ENCODE measurements at places on chromosomes 16 and 17.

GRCh38 chr17:19348081-19348650, 14.4 kb downstream of the B9D1 start:
- no peaks in the 10 kb centered on the region for H3K4me1 ChIP-seq
- H3K36me3 ChIP-seq, result no peaks in the 10 kb centered on the region
- H3K27ac ChIP-seq, result no peak overlapping the region
- H3K4me3 ChIP-seq, result no peak overlapping the region
- DNase-seq, result no peak

- H3K4me1 ChIP-seq, result no peaks in the 10 kb centered on the region
- H3K4me3 ChIP-seq, result no peak overlapping the region
- no peak for DNase-seq
- no peak overlapping the region for H3K27ac ChIP-seq
- no peaks in the 10 kb centered on the region for H3K36me3 ChIP-seq
Observed at GRCh38 chr17:73820686-73821448, 176.6 kb upstream of the SDK2 start.

- H3K36me3 ChIP-seq, result peaks cover 26% of the 10 kb centered on the region
- peak overlapping the region; percentile 92 for H3K4me3 ChIP-seq
- peak; percentile 79 for DNase-seq
- H3K27ac ChIP-seq, result peak overlapping the region; percentile 93
Observed at GRCh38 chr16:79598348-79599181, 2.0 kb downstream of the MAF start.

GRCh38 chr16:1458977-1459341, 14.6 kb upstream of the CCDC154 start:
- H3K27ac ChIP-seq, result no peak overlapping the region
- peaks cover 2% of the 10 kb centered on the region for H3K36me3 ChIP-seq
- H3K27me3 ChIP-seq, result no peaks in the 10 kb centered on the region
- no peak for DNase-seq
- H3K4me3 ChIP-seq, result no peak overlapping the region

DNA sequence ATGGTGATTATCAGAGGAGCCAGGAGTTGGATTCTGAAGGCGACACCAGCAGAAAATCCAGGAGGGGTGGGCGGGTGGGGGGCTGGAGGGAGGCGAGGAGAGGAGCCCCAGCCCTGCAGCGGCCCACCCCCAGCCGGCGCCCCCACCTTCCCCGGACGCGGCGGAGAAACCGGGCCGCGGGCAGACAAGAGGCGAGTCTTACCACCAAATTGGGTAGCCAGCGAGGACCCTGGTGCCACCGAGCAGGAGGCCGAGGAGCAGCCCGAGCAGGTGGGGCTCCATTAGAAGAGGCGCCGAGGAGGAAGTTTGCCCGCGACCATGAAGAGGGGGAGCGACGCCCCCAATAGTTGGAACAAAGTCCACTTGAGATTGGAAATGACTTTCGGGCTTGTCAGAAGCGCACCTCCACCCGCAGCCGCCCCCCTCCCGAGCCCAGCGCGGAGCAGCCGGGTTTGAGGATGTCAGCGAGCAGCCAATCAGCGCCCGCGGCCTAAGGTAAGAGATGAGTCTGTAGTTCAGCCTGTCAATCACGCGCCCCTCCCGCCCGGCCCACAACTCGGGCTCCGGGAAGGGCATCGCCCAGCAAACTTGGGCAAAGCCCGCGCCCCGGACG, at the start of gene WNT3:
Gene WNT3, minus strand, starts transcription at position 377 of the 613 bp plus-strand sequence. Its CDS starts 95 bp downstream, at position 282.
- no peaks in the 10 kb centered on the region for H3K36me3 ChIP-seq
- H3K27ac ChIP-seq, result no peak within 1 kb of the TSS

- peaks cover 28% of the 10 kb centered on the region for H3K4me1 ChIP-seq
- H3K27ac ChIP-seq, result no peak overlapping the region
- H3K36me3 ChIP-seq, result peaks cover 24% of the 10 kb centered on the region
- no peak overlapping the region for H3K4me3 ChIP-seq
- no peaks in the 10 kb centered on the region for H3K27me3 ChIP-seq
Observed at GRCh38 chr17:2613089-2613808, 19.8 kb downstream of the PAFAH1B1 start.

GRCh38 chr16:4613636-4614570, 785 bp downstream of the UBALD1 start:
- no peaks in the 10 kb centered on the region for H3K27me3 ChIP-seq
- H3K4me3 ChIP-seq, result peak overlapping the region; percentile 74
- H3K4me1 ChIP-seq, result peaks cover 29% of the 10 kb centered on the region

- no peak for DNase-seq
- H3K4me3 ChIP-seq, result no peak overlapping the region
- H3K36me3 ChIP-seq, result no peaks in the 10 kb centered on the region
- no peaks in the 10 kb centered on the region for H3K27me3 ChIP-seq
- no peaks in the 10 kb centered on the region for H3K4me1 ChIP-seq
Observed at GRCh38 chr16:29891525-29892457, 7.6 kb downstream of the SEZ6L2 start.

DNA sequence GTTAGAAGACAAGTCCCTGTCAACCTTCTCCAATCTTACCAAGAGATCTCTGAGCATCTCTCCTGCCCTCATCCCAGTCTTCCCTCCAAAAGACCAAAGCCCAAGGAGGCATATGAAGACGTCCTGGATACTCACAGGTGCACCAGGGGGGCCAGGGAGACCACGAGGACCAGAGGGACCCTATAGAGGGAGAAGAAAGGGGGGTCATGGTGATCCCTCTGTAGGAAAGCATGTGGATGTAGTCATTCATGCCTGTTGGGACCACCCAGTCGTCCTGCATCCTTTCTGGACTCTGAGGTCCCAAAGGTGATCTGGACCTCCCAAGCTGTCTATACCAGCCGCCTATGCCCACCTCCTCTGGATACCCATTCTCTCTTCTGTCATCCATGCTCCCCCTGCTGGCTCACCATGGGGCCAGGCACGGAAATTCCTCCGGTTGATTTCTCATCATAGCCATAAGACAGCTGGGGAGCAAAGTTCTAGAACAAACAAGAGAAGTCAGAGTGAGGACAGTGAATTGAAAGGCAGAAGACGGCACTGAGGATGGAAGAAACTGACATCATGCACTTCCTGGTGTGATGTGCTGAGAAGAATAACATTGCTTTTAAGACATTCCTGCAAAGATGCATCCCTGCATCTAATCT, 3.3 kb downstream of the COL1A1 start:
- no peaks in the 10 kb centered on the region for H3K36me3 ChIP-seq
- DNase-seq, result peak; percentile 79
- peaks cover 13% of the 10 kb centered on the region for H3K4me1 ChIP-seq
- H3K4me3 ChIP-seq, result no peak overlapping the region
- peaks cover 44% of the 10 kb centered on the region for H3K27me3 ChIP-seq

DNA sequence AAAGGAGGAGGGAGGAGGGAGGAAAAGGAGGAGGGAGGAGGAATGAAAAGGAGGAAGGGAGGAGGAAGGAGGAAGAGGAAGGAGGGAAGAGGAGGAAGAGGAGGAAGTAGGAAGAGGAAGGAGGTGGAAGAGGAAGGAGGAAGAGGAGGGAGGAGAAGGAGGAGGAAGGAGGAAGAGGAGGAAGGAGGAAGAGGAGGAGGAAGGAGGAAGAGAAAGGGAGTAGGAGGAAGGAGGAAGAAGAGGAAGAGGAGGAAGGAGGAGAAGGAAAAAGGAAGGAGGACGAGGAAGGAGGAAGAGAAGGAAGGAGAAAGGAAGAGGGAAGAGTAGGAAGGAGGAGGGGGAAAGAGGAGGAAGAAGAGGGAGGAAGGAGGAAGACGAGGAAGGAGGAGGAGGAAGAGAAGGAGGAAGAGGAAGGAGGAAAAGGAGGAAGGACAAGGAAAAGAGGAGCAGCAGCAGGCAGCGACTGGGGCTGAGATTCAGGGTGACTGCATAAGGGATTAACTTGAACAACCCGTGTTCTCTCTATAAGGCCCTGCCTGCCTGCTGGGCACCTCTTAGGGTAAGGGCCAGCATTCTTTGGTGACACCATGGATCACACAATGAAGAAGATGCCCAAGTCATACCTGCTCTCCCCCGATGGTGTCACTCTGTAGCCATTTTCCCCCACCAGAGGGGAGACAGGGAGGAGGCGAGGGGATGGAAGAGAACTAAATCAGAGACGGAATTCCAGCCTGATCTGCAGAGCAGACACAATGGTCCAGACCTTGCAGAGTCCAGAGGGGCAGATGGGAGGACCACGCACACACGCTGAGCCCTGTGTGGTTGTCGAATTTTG, 1.4 kb upstream of the IL34 start:
- H3K27ac ChIP-seq, result no peak overlapping the region
- no peaks in the 10 kb centered on the region for H3K4me1 ChIP-seq
- H3K27me3 ChIP-seq, result peaks cover 14% of the 10 kb centered on the region
- H3K4me3 ChIP-seq, result no peak overlapping the region

- H3K36me3 ChIP-seq, result peaks cover 8% of the 10 kb centered on the region
- no peak for DNase-seq
- no peak overlapping the region for H3K4me3 ChIP-seq
- H3K27me3 ChIP-seq, result no peaks in the 10 kb centered on the region
Observed at GRCh38 chr17:55774846-55775271, 24.0 kb downstream of the PCTP start.

DNA sequence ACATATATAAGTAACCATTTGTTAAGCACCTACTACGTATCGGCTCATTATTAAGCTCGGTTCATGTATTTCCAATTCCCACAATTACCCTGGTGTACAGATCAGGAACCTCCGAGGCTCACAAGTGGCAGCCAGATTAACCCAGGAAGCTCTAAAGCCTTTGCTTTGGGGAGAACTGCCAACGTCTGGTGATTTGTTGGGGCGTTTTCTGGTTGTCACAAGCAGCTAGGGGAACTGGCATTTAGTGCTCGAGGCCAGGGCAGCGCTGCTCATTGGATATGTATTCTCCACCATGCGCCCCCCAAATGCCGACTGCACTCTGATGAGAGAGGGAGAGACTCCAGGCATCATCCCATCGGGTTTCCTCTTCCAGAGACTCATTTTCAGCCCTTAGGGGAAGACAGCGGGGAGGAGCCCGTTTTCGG, 541 bp downstream of the ZNF18 start:
- H3K36me3 ChIP-seq, result peaks cover 12% of the 10 kb centered on the region
- H3K4me3 ChIP-seq, result peak overlapping the region; percentile 95
- H3K4me1 ChIP-seq, result peaks cover 21% of the 10 kb centered on the region
- DNase-seq, result peak; percentile 73
- H3K27ac ChIP-seq, result peak overlapping the region; percentile 88
- no peaks in the 10 kb centered on the region for H3K27me3 ChIP-seq

- peak within 1 kb of the TSS; percentile 98 for H3K27ac ChIP-seq
- no peaks in the 10 kb centered on the region for H3K27me3 ChIP-seq
- peaks cover 23% of the 10 kb centered on the region for H3K36me3 ChIP-seq
- H3K4me3 ChIP-seq, result peak within 1 kb of the TSS; percentile 99
Observed at GRCh38 chr17:58692239-58693055, at the start of gene RAD51C. TSS of gene RAD51C (plus strand) at chr17:58692602. CDS start at chr17:58692644, 42 bp downstream.

DNA sequence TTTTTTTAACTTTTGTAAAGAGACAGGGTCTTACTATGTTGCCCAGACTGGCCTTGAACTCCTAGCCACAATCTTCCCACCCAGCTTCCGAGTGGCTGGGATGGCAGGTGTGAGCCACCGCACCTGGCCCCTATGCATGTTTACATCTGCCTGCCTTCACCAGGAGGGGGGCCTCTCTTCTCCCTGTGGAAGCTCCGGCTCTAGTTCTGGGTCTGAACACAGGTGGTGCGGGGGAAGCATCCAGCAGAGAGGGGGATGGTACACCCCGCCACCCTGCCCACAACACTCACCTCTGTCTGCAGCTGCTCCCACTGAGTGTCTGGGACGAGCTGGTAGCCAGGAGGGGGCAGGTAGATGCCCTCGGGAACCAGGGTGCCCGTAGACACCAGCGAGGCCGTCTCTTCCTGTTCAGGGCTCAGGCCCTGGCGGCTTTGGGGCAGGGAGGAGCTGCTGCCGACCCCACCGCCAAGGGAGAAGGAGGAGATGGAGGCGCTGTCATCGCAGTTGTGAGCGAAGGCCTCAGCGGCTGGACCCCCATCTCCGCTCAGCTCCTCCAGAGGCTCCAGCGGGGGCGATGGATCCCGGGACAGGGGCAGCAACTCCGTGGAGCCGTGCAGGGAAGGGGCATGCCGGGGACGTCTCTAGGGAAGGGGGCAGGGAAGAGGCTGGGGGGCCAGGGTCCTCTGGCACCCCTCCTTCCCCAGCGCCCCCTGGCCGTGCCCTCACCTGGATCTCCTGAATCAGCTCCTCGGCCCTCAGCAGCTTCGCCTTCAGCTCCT, 10.9 kb downstream of the RABEP2 start:
- no peak for DNase-seq
- no peaks in the 10 kb centered on the region for H3K4me1 ChIP-seq
- H3K36me3 ChIP-seq, result peaks cover 11% of the 10 kb centered on the region
- no peak overlapping the region for H3K27ac ChIP-seq
- no peak overlapping the region for H3K4me3 ChIP-seq
- H3K27me3 ChIP-seq, result no peaks in the 10 kb centered on the region

GRCh38 chr16:77662246-77662645, 60.1 kb upstream of the NUDT7 start:
- no peak overlapping the region for H3K27ac ChIP-seq
- no peak overlapping the region for H3K4me3 ChIP-seq
- peaks cover 1% of the 10 kb centered on the region for H3K4me1 ChIP-seq
- DNase-seq, result no peak

DNA sequence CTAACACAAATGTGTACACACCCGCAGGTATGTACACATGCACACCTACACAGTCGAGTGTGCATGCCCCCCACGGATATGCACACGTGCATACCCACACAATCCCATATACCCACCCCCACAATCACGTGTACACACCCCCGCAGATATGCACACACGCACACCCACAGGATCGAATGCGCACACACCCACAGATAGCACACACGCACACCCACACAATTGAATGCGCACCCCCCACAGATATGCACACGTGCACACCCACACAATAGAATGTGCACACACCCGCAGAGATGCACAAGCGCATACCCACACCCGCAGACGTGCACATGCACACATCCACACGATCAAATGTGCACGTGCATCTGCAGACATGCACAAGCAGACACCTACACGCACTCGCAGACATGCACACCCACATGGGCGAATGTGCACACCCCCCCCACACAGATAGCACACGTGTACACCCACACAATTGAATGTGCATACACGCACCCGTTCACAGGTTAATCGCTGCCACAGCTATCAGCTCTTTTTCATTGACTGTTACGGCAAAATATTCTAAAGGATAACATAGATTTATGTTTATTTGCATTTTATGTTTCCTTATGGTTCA, 10.8 kb downstream of the ZNF750 start:
- H3K4me3 ChIP-seq, result no peak overlapping the region
- no peaks in the 10 kb centered on the region for H3K4me1 ChIP-seq
- H3K27ac ChIP-seq, result no peak overlapping the region
- no peak for DNase-seq
- H3K36me3 ChIP-seq, result peaks cover 19% of the 10 kb centered on the region

- no peak overlapping the region for H3K4me3 ChIP-seq
- H3K36me3 ChIP-seq, result no peaks in the 10 kb centered on the region
- H3K27me3 ChIP-seq, result peaks cover 25% of the 10 kb centered on the region
- no peak for DNase-seq
- H3K4me1 ChIP-seq, result peaks cover 14% of the 10 kb centered on the region
- no peak overlapping the region for H3K27ac ChIP-seq
Observed at GRCh38 chr16:79850348-79850747, 249.8 kb upstream of the MAF start.
